Type B pancreatic cell (in vitro differentiated cells): ENCODE measurements at places on chromosomes 7 and 10. TPM values are rescaled to one million over a fixed set of nuclear protein-coding genes. Genes with fewer than 3 reads are reported as not detected.

The GIMAP7 gene
- total RNA-seq: not detected in 2 replicates

GRCh38 chr7:157061979-157062378, 51.5 kb upstream of the MNX1 start:
- no peak for DNase-seq

The CAMK1D gene
- 12.2 and 29.2 TPM in 2 replicates for total RNA-seq

The NKX2-3 gene
- not detected in 2 replicates for total RNA-seq

- DNase-seq: no peak
Measured at GRCh38 chr7:50184271-50184990, 91.4 kb upstream of the ZPBP start.

The SLC18A3 gene
- total RNA-seq: 1.6 and 6.2 TPM in 2 replicates
